ENCODE measurements at places on chromosomes 3 and 15. TPM values are rescaled to one million over a fixed set of nuclear protein-coding genes. Genes with fewer than 3 reads are reported as not detected.

HTR3E gene
- not detected for total RNA-seq

POLG gene
- 105 TPM for total RNA-seq

FOXB1 gene
- total RNA-seq = 0.54 TPM

SEMA7A gene
- 2.7 TPM for total RNA-seq

- no peak for DNase-seq
These were observed 8.1 kb upstream of the IGDCC3 start for GRCh38 chr15:65385870-65386258.

DNA sequence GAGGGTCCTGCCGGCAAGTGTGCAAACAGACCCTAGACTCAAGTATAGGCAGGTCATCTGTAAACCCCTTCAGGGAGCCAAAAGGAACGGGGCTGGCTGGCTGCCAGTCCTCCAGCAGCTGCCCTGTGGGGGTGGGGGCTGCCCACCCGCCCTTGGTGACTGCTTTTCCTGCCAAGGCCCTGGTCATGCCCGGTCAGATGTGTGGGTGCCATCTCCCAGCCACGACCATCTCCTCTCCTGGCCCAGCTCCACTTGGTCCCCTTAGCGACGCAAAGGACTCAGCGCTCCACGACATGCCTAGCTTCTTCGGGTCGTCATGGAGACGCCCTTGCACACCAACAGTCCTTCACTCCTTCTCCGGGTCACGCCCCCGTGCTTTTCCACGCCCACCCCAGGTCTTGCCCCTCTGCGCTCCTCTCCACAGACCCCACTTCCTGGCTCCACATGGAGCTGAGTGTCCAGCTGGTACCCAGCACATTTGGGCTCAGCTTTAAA is 2.4 kb downstream of the MUC4 start:
- no peak for DNase-seq

All from activated CD4-positive, alpha-beta T cell treated with anti-CD3 and anti-CD28 coated beads, Interleukin-2, amount 10 ng/mL, durations not matched to agents 7 days and 5 days (primary cell).